ENCODE measurements at places on chromosomes 1 and 21.

DNA sequence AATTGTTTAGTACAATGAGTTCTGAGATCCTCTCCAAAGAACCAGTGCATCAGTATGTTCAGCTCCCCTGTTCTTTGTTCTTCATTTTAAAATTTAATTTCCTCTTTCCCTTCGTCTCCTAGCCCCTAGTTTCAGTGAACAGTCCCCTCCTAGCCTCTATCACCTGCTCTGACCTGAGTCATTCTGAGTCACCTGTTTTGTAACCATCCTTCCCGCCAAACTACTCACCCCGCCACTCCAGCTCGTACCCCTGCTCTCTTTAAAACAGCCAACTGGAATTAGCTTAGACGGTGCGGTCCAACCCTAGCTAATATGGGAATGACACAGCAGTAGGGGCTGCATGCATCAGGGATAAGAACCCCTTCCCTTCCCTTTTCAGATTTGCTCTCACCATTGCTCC lies 16.8 kb upstream of the ERVH48-1 start:
- no peak for DNase-seq

DNA sequence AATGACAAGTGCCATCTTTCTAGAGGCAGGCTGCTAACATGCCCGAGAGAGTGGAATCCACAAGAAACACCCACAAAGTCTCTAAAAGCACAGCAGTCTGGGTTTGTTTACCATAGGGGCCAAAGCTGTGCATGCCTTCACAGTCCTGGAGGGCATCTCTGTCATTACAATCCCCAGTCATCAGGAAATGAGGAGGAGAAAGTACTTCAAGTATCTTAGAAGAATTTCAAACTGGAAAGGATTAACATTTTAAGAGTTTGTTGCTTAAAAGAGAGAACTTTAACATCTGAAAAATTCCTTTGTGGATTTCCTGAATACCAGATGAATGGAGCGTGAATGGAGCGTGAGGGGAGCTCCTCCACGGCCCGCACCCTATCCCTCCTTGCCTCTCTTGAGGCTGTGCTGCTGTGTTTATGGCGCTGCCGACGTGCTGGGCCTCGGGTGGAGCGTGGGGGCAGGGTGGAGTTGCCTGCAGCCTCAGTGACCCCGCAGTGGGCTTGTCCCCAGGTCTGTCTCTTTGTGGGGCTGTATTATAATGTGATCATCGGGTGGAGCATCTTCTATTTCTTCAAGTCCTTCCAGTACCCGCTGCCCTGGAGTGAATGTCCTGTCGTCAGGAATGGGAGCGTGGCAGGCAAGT lies 23.3 kb downstream of the SLC6A17 start:
- DNase-seq: no peak

DNA sequence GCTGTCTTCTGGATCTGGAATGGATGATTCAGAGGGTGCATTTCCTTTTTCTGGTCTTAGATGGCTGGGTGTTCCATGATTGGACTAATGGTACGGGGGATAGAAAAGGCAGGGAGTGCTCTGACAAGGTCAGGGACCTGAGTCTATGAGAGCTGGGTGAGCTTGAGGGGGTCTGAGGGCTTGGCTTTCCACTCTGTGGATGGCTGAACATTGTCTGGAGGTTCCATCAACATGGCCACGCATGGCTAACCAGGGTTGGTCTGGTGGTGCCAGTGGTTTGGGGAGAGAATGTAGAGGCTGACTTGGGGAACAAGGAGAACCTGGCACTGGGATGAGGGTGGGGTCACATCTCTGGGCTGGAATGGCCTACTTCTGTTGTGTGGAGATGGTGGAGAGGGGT lies 41.5 kb upstream of the TSPAN2 start:
- no peak for DNase-seq

GRCh38 chr1:230139315-230139714 lies 72.3 kb downstream of the GALNT2 start:
- DNase-seq: no peak

DNA sequence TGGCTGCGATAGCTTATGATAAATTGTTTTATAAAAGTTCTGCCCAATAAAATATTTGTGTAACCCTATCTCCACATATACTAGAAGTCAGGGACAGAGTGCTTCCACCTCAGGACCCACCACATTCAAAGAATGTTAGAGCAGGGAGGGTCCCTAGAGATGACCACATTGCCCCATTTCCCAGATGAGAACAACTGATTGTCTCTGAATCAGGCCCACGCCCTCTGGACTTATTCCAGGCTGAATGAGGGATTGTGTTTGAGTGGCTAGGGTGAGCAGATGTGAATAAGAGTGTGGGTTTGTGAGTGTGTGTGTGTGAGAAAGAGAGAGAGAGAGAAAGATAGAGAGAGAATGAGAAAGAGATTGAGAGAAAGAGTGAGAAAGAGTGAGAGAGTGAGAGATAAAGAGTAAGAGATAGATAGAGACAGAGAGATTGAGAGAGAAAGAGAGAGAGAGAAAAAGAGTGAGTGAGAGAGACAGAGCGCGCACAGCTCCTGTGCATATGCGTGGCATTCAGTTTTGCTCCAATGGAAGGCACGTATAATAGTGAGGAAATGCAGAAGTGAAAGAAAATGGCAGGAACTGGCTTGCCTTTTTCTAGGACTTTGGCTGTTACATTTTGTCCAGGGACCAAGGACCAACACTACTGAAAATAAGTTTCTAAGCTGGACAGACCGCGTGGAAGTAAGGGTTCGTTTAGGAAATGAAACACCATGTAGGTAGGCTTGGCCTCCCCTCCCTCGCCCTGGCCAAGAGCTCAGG lies 94.1 kb downstream of the ABCA4 start:
- DNase-seq: no peak

- DNase-seq: no peak
These were observed 47.4 kb downstream of the CAPZB start for GRCh38 chr1:19437891-19438294.

- DNase-seq: no peak
These were observed 32.1 kb downstream of the FAM151A start for GRCh38 chr1:54591127-54591756.

- DNase-seq: no peak
These were observed 94.1 kb downstream of the TENT5C start for GRCh38 chr1:117699953-117700352.

DNA sequence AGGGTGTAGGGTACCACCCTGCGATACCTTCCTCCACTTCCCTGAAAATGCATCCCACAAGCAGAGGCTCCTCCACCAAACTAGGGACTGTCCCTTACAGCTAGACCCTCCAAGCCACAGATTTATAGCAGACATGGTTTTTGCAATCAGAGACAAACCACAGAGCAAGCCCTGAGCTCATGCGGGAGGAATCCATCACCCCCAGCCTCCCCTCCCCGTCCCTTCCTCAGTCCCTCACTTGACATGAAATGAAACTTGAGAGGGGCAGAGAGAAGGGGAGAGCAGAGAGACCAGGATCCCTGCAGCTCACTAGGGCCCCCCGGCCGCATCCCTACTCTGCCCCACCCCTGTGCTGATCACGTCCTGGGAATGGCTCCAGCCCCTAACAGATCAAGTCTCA lies 94.9 kb downstream of the MRPL37 start:
- no peak for DNase-seq

- no peak for DNase-seq
These were observed 28.1 kb downstream of the ARHGEF10L start for GRCh38 chr1:17567582-17567981.

GRCh38 chr1:26854906-26855305 lies 8.0 kb upstream of the SFN start:
- DNase-seq: no peak

DNA sequence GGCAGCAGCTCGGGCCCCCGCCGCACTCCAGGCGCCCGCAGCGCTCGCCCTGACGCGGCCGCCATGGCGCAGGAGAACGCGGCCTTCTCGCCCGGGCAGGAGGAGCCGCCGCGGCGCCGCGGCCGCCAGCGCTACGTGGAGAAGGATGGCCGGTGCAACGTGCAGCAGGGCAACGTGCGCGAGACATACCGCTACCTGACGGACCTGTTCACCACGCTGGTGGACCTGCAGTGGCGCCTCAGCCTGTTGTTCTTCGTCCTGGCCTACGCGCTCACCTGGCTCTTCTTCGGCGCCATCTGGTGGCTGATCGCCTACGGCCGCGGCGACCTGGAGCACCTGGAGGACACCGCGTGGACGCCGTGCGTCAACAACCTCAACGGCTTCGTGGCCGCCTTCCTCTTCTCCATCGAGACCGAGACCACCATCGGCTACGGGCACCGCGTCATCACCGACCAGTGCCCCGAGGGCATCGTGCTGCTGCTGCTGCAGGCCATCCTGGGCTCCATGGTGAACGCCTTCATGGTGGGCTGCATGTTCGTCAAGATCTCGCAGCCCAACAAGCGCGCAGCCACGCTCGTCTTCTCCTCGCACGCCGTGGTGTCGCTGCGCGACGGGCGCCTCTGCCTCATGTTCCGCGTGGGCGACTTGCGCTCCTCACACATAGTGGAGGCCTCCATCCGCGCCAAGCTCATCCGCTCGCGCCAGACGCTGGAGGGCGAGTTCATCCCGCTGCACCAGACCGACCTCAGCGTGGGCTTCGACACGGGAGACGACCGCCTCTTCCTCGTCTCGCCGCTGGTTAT lies 2.8 kb downstream of the KCNJ9 start:
- peak; percentile 57 for DNase-seq

GRCh38 chr1:28534671-28535070 lies 18.2 kb upstream of the TRNAU1AP start:
- DNase-seq: no peak

GRCh38 chr1:55541296-55541695 lies 326.1 kb upstream of the USP24 start:
- no peak for DNase-seq

DNA sequence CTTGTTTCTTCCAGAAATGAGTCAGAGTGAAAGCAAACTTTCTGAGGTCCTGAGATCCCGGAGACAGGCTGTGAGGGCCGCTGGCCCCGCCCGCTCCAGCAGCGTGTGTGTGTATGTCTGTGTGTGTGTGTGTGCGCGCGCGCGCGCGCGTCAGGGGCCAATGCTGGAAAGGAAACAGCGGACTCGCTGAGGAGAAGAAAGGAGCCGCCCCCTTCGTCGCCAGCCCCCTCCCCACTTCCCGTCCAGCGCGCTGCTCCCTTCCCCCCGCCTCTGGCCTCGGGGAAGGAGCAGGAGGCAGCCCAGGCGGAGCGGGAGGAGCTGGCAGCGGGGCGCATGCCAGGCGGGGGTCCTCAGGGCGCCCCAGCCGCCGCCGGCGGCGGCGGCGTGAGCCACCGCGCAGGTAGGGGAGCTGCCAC lies at the start of gene DISC1:
TSS of gene DISC1 (plus strand) at position 256 of the 416 bp plus-strand sequence. CDS start at position 334, 78 bp downstream.
- DNase-seq: peak; percentile 37

DNA sequence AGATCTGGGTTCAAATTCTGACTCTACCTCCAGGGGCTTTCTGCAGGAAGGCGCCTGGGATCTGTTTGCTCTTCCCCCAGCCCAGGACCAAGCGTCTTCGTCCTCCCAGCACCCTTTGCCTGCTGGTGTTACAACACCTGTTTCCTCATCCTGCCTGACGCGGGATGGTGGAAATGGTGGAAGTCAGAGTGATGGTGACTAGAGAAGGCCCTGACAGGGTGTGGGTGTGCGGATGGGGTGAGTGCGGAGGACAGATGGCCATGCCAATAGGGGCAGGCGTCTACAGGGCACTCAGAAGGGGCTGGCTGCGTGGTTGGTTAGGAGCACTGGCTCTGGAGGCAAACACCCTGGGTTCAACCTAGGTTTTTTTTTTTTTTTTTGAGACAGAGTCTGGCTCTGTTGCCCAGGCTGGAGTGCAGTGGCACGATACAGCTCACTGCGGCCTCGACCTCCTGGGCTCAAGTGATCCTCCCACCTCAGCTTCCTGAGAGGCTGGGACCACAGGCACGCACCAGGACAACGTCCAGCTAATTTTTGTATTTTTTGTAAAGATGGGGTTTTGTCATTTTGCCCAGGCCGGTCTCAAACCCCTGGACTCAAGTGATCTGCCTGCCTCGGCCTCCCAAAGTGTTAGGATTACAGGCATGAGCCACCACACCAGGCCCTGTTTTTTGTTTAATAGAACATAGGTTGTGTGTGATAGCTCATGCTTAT lies 1.5 kb downstream of the THEMIS2 start:
- no peak for DNase-seq

GRCh38 chr1:246329900-246330299 lies 177.2 kb downstream of the SMYD3 start:
- no peak for DNase-seq

DNA sequence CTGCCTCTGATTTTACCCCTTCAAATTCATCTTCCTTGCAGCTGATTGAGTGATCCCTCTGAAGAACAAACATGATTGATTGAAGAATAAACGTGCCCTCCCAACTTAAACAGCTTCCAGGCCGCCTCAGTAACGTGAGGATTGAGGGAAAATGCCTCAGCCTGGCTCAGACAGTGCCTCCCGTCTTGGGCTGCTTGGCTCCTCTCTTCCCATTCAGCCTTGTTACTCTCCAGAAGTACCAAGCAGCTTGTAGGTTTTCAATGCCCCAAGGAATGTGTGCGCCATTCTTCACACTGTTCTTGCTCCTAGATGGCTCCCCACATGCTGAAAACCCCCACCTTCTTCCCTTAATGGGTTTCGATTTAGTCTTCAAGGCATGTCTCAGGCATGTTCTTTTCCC lies 51.8 kb downstream of the ST6GALNAC5 start:
- no peak for DNase-seq

DNA sequence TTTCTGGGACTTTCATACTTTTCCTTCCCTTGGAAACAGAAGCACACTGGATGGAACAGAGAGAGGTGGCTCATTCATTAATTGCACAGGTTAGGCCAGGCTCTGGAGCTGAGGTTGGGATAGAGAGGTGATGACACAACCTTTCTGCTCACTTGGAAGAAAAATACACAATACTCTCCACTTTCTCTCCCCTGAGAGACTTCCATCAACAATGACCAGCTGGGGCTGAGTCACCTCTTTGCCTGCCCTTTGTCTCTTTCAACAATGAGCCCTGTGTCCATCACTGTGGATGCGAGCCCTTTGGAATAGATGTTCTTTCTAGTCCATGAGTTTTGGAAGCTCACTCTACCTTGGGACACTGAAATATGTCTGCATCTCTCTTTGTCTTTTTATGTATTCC lies 43.1 kb downstream of the ATP2B4 start:
- DNase-seq: no peak
